HT1080 (cell line): ENCODE measurements at places on chromosomes 1 and 21. TPM values are rescaled to one million over a fixed set of nuclear protein-coding genes. Genes with fewer than 3 reads are reported as not detected.
A peak's percentile ranks its signal among the peaks of the same experiment; 100 is the strongest.

- peak; percentile 78 for DNase-seq
These were observed 182.2 kb downstream of the DHRS3 start for GRCh38 chr1:12435639-12436344.

DNA sequence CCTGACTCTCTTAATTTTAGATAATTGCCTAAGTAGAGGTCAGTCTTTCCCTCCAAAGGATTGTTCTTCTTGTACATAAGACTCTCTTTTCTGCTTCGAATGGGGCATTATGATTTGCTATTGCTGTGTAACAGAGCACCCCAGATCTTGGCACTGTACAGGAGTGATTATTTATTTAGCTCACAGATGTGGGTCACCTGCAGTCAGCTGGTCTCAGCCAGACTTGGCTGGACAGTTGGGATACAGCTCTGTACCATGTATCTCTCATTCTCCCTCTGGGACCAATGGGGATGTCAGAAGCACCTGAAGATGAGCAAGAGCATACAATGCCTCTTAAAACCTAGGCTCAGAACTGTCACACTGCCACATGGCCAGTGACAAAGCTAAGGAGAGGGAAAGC lies 23.4 kb upstream of the KCND3 start:
- no peak for DNase-seq

DNA sequence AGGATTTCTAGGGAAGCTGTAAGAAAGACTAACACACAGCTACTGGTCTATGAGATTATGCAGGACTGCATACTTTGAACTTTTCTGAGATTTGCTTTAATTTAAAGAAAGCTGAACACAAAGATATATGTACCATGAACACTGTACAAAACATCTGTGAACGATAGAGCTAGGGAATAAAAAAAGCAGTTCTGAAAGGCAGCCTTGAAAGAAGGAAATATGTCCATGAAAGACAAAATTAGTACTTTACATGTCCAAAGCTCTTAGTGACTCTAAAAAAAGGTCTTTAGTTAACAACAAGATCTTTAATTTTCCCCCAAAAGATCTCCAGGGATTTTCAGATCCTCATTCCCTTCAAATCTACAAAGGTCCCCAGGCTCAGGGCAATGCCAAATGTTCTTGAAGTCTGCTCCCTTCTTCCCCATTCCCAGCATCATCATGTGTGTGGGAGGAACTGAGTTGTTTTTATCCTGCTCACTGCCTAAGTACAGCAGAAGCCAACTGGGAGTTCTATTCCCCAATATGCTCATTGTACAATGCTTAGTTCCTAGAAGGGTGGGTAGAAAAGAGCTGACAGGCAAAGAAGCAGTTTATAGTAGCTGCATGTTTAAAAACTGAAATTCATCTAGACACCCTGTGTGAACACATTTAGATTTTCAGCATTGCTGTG lies 60.1 kb upstream of the PTCH2 start:
- no peak for DNase-seq

GRCh38 chr1:113194846-113195830 lies 122.1 kb downstream of the LRIG2 start:
- DNase-seq = no peak

GRCh38 chr1:167522246-167522645 lies 3.9 kb upstream of the CD247 start:
- peak; percentile 71 for DNase-seq

ANKRD35 gene
- total RNA-seq = 0.08 TPM in 1 of 2 replicates, not detected in the other

DNA sequence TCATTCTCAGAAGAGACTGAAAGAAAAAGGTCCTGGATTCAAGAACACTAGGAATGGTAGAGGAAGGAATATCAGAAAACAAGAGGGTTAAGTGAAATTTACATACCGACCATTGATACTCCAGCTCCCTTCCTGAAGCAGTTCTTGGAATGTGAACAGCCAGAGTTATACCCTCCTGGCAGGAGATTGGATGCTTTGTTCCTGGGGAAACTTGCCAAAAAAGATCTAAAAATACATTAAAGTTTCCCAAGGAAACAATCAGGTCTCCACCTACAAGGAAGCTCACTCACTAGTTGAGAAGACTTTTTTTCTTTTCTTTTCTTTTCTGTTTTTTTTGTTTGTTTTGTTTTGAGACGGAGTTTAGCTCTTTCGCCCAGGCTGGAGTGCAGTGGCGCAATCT lies 91.1 kb downstream of the HLX start:
- DNase-seq = no peak

DNA sequence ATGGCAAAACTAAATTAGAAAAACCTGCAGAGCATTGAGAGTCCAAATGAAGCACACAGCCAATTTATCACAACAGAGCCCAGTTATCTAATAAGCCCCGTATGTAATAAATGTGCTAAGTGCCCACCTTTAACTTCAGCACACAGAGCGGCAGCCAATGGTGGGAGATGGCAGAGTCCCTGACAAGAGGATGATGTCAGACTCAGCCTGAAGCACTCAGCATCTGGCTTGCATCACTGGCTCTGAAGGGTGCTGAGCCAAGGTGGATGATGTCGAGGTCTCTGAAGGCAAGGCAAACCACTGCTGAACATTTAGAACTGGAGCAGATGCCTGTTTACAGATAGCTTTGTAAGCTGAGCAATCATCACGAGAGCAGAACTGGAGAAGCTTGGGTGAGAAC lies 118.3 kb downstream of the NUF2 start:
- DNase-seq = no peak

ZMPSTE24 gene
- total RNA-seq = 46.8 and 55.7 TPM in 2 replicates

DNA sequence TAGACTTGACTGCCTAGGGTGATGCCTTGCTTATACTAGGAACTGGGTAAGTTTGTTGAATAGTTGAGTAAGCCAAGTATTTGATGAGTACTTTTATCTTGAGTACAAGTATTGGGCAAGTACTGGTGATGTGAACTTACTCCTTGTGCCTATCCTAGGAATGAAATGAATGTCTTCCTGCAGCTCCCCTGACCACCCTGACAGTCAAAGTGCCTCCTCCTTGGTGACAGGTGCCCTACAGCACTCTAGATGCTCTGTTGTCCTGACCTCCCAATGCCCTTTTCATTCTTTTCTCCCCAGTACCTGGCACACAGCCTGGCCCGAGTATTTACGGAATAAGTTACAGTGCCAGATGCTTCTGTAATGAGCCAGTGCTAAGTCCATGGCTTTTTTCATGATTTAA lies 25.5 kb downstream of the PCSK9 start:
- no peak for DNase-seq

- no peak for DNase-seq
These were observed 11.8 kb downstream of the TP73 start for GRCh38 chr1:3663999-3664699.

- no peak for DNase-seq
These were observed 26.5 kb downstream of the BCL9 start for GRCh38 chr1:147567594-147568381.

DNA sequence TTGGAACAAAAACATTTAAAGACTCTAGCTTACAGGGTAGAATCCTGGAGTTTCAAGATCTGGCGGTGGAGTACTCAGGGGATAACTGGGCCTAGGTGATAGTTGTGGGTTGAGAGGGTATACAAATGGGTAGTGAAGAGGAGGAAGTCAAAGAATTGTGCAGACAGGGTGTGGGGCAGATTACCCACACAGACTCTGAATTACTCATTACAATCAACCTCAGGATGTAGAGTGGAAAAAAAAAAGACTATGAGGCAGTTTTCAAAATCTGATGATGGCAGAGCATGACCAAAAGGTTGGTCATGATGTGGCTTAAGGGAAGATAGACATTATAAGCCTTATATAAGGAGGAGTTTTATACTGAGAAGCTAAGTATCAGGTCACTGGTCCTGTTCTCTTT lies 44.1 kb upstream of the GLIS1 start:
- peak; percentile 58 for DNase-seq

SYT6 gene
- not detected in 2 replicates for total RNA-seq

GRCh38 chr1:113320272-113320671 lies 70.0 kb upstream of the MAGI3 start:
- DNase-seq = no peak

DNA sequence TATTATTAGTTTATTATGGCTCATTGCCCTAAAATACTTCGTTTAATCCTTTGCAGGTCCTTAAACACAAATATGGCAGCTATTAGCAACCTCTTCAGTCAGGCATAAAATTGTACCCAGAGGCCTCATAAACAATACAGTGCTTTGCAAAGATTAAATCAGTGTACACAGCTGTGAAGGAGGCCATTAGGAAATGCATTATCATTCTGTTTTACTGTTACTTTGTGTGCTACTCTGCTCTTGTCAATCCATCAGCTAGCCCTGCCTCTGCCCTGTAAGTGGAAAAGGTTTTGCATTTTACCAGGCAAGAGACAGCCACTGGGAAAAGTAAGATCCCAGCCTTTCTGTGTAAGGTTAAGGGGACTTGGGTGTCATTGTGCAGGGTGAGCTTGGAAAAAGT lies 415.7 kb upstream of the DAB1 start:
- no peak for DNase-seq

DNA sequence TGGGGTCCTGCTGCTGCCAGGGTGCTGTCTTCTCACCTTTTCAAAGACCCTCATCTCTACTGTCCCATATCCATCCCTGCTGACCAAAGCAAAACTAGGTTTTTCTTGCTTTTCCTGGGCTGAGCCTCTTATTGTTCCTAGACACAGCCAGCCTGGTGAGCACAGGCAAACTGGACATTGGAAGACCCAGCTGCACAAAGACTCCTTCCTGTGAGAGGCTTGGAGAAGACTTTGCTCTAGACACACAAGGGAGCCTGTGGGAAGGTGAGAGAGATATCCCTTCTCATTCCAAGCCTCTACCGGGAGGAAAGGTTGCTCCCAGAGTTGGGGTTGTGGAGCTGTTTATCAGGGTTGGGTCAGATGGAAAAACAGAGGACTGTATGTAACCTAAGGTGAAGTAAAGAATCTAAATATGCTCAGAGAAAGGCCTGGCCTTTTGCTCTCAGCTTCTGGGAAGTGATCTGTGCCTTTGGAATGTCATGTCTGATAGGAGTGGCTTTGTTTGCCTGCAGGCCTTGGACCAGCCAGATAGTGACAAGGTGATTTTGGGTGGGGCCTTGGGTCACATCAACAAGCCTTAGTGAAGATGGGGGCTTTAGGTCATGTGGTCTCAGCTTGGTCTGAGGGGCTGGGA lies 87.6 kb upstream of the RUNX1 start:
- DNase-seq = peak; percentile 89

LRRIQ3 gene
- 0.50 and 0.53 TPM in 2 replicates for total RNA-seq

GRCh38 chr1:151713874-151714273 lies 2.7 kb downstream of the CELF3 start:
- no peak for DNase-seq

IQGAP3 gene
- total RNA-seq = 39.5 and 41.8 TPM in 2 replicates

FALEC gene
- total RNA-seq = not detected in 2 replicates

GRCh38 chr1:187042538-187042937 lies 213.8 kb downstream of the PLA2G4A start:
- no peak for DNase-seq

RIIAD1 gene
- not detected in 2 replicates for total RNA-seq

DNA sequence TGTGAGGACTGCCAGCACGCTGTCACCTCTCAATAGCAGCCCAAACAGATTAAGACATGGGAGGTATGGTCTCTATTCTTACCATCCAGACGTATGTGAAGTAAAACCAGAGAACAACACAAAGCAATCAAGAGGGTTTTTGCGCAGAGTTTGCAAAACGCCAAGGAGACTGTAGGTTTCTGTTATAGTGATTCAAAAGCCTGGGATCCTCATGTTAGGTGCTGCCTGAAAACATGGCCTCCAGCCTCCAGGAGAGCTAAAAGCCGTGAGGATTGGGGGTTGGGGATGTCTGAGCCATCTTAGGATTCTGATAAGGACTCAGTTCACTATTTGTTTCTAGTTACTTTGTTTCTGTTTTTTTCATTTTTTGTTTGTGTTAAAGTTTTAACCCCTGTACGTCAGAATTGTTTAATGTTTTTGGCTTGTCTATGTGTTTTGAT lies 4.2 kb upstream of the CCT8 start:
- peak; percentile 44 for DNase-seq

DNA sequence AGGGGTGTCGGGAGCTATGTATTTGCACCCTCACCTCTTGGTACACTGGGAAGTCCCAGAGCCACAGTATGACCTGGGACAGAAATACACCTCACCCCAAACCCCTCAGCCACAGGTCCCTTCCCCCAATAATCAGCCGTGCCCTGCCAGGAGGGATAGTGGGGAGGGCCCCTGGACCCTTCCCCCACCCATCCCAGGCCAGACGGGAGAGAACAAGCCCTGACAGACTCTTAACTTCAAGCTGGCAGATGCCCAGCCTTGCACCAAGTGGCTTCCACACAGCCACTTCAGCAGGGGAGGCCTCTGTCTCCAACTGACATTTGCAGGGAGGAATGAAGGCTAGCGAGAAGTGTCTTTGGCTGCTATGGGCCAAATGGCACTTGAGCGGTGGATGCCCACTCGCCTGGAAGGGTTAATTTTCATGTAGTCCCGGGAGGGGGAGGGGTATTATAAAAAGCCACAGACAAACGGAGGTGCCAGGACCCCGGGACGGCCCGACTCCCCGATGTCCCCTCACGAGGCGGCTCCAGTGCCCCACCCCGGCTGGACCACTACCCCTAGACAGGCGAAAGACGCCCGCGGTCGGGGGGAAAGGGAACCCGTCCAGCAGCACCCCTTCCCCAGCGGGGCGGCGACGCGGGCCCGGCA lies 495 bp downstream of the SYNC start:
- no peak for DNase-seq

DNA sequence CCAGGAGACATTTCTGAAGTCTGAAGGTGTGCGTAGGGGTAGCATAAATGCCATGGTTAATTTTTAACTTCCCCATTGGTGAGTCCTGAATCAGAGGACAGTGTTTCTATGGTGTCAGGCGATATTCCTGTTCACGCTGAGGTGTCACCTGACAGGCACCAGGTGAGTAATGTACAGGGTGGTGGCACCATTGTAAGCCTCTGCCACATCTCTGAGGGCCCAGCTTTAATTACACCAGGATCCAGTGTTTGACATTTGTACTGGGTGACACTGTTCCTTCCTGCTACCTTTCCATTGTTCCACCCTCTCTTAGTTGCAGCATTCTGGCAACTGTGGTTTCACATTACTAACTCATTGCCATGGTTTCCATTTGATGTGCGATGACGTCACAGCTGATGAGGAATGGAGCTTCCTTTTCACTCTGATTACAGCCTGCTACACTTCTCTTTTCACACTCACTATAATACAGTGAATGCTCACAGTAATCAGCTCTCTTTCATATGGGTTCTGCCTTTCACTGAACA lies 40.6 kb upstream of the MARK1 start:
- peak; percentile 71 for DNase-seq
